Activated T-helper 1 cell treated with anti-CD3 and anti-CD28 coated beads, Interleukin-2, amount 50 U/mL, for 16 hours (primary cell): ENCODE measurements at places on chromosomes 6 and 20.

GRCh38 chr20:60219984-60220562 lies 261.9 kb downstream of the CDH26 start:
- DNase-seq, result no peak

DNA sequence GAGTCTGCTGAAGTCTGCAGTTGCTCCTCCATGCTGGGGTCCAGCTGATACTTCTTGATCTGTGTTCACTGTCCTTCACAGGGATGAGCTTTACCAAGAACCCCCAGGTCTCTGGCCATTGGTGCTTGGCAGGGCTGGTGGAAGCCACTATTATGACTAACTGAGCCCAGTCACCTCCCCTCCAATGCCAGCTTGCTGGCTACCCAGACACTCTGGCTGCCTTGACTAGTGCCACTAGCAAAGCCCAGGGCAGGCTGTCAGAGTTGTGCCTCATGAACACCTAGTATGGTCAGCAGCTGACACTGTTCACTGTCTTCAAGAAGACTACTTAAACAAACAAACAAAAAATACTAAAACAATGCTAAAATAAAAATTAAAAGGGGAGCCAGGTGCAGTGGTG lies 8.8 kb downstream of the ASIP start:
- DNase-seq, result no peak

- no peak for DNase-seq
Observed at GRCh38 chr6:150272976-150273315, 95.9 kb upstream of the IYD start.

- DNase-seq, result no peak
Observed at GRCh38 chr6:157283900-157284737, 39.2 kb downstream of the TMEM242 start.

DNA sequence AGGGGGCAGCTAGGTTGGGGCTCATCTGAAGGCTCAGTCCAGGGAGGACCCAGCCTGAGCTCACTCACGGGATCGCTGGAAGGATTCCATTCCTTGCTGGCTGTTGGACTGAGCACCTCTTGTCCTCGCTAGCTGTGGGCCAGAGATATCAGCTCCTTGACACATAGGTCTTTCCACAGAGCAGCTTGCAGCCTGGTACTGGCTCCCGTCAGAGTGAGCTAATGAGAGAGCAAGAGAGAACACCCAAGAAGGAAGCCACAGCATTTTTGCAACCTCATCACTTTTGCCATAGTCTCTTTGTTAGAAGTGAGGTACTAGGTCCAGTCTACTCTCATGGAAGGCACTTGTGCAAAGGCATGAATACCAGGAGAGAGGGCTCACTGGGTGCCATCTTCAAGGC lies 179.9 kb downstream of the CDC5L start:
- no peak for DNase-seq

DNA sequence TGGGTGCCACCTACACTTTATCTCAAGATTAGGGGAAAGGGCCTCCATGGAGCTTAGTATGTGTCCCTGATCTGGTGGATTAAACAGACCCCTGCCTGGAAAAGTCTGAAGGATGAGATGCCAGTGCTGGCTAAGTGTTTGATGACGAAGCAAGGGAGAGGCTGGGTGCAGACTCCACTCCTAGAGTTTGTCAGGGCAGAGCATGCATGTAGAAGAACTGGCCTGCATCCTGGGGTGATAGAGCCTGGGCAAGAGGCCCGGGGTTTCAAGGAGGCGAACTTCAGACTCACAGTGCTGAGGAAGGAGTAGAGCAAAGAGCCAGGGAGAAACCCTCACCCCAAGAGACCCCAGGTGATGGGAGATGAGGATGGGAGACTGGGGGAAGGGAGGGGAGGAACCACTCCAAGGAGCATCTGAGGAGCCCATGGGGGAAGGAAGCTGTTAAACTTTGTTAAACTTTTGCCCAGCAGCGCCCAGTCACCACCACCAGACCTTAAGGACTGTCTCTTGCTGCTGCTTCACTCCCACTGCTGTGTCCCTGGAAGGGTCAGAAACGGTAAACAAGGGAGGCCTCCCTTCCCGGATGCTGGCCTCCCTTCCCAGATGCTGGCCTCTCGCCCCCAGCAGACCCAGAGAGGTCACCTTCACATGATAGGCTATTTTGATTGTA lies 61.6 kb downstream of the RPRD1B start:
- no peak for DNase-seq

- no peak for DNase-seq
Observed at GRCh38 chr6:8633762-8634161, 198.4 kb upstream of the SLC35B3 start.

GRCh38 chr6:6614983-6615349 lies 26.4 kb downstream of the LY86 start:
- no peak for DNase-seq

DNA sequence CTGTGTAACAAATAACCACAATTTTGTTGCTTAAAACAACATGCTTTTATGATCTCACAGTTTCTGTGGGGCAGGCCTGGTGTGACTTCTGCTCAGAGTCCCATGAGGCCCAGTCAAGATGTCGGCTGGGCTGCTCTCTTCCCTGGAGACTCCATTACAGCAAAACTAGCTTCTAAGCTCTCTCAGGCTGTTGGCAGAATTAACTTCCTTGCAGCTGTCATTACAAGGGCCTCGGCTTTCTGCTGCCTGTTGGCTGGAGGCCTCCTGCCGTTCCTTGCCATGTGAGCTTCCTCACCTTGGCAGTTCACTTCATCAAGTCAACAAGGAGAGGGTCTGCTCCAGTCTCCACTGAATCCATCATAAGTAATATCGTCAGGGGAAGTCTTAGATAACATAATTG lies 659.2 kb downstream of the PRKN start:
- no peak for DNase-seq

- DNase-seq, result no peak
Observed at GRCh38 chr6:79257381-79258205, 23.1 kb upstream of the HMGN3 start.
